ENCODE measurements at places on chromosomes 2 and 18.
A peak's percentile ranks its signal among the peaks of the same experiment; 100 is the strongest.

GRCh38 chr2:159797543-159798375, at the start of gene CD302:
Gene CD302, minus strand, starts transcription at chr2:159798208. Its CDS starts 10 bp downstream, at chr2:159798198.
- peak; percentile 91 for DNase-seq

DNA sequence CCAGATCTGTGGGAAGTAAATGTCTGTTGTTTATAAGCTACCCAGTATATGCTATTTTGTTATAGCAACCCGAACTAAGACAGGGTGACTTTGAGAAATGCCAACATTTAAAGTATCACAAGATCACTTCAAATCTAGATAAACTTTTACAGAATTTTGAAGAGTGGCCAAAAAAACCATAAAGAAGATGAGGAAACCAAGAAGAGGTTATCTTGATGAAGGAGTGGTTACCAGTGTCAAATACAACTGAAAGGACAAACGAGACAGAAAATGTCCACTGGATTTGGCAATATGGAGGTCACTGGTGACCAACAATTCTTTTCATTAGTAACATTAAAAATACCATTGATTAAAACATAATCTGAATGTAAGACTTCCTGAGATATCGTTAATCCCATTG, 235.7 kb downstream of the DYM start:
- no peak for DNase-seq

GRCh38 chr2:28348921-28349320, 43.7 kb upstream of the FOSL2 start:
- DNase-seq = no peak

DNA sequence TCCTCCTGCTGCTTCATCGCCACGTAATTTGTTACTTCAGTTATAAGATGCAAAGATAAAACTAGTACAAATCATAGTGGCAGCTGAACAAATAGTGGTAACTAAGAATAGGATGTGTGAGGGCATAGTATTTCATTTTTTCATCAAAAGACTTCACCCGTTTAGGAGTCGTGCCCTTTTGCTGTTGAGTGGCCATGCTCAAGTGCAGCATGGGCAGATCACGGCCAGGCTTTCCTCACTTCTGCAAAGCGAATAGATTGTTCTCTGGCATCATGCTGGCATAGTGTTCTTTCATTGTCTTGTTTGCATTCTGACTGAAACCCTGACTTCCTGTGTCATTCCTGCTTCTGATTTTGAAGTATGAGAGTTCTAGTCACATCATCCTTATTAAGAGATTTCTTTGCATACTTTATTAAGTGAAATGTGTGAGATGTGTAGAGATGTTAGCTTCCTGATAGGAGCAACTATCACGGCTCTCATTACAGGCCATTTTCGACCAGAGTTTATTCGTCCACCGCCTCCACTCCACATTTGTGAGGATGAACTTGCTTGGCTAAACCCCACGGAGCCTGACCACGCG, 11.8 kb downstream of the CNOT11 start:
- DNase-seq = no peak

- peak; percentile 45 for DNase-seq
These were observed 21.9 kb downstream of the MRPL35 start for GRCh38 chr2:86221066-86221684.

GRCh38 chr2:127421871-127422558, 3.8 kb downstream of the PROC start:
- peak; percentile 39 for DNase-seq

DNA sequence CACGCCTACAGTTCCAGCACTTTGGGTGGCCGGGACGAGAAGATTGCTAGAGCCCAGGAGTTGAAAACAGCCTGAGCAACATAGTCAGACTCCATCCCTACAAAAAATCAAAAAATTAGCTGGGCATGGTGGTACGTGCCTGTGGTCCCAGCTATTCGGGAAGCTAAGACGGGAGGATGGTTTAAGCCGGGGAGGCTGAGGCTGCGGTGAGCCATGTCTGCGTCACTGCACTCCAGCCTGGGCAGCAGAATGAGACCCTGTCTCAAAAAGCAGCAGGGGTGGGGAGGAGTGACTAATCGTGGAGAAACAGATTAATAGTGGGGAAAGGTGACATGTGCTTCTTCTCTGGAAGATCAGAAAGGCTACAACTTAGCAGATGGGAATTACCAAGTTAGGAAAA, 58.1 kb upstream of the GPC1 start:
- DNase-seq = no peak

DNA sequence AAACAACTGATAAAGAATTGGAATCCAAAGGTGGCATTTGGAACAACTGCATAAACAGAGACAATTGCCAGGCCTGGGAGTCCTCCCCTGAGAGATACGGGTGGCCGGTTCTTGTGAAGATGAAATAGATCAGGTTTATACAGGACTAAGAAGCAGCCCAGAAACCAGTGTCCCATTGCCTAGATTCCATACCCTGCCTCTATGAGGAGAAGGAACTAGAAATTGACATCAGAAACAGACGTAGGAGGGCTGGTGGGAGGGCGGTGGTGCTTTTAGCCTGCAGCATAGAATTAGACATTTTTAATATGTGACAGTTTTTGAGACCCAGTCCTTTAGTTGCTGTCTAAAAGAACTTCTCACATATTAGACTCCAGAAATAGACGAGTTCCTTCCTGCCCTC, 11.8 kb upstream of the SH3BP4 start:
- DNase-seq = no peak

- DNase-seq = no peak
These were observed 6.3 kb downstream of the OST4 start for GRCh38 chr2:27065128-27065527.

GRCh38 chr2:153299809-153300208, 178.8 kb downstream of the RPRM start:
- DNase-seq = no peak

GRCh38 chr2:6793371-6793770, 72.3 kb downstream of the CMPK2 start:
- no peak for DNase-seq

- no peak for DNase-seq
These were observed 43.1 kb upstream of the LONRF2 start for GRCh38 chr2:100365434-100365833.

Measured in left lobe of liver (tissue), 2 donors.